ENCODE measurements at places on chromosomes 12 and 14.

- no peak for DNase-seq
These were observed 3.5 kb downstream of the FOS start for GRCh38 chr14:75282170-75282554.

GRCh38 chr14:72941286-72941985, 15.2 kb downstream of the DCAF4 start:
- DNase-seq = no peak

DNA sequence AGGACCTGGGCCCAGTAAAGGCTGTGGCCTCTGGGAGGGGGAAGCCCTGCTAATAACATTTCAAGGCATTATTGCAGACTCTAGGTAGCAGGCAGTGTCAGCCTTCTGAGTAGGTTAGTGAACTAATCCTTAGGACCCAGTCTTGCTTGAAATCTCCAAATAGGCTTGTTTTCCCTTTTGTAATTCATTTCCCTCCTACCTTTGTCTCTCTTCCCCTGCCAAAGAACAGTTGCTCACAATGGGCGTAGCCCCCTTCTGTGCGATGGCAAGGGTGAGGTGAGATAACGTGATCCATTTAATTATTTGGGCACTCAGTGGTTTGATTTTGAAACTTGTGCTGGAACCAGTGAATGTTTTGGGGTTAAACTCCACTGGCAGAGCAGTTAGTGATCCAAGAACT, 10.9 kb downstream of the PELI2 start:
- no peak for DNase-seq

DNA sequence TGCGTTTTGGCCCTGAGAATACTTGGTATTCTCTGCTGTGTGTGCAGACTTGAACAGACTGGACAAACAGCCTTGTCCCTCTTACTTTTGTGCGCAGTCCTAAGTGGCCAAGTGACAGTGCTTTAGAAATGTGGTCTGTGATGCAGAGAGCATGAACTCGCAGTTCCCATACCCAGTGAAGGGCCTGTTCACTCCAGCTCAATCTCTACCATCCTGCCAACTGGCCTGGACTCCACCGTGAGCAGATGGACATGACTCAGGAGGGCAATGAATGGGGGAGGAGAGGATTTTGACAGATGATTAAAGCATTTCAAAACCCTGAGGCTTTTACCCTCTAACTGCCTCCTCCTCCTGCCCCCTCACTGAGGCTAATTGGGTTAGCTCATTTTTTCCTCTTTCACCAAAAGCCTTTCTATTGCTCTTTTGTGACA, 62.5 kb upstream of the PYGL start:
- peak; percentile 87 for DNase-seq

DNA sequence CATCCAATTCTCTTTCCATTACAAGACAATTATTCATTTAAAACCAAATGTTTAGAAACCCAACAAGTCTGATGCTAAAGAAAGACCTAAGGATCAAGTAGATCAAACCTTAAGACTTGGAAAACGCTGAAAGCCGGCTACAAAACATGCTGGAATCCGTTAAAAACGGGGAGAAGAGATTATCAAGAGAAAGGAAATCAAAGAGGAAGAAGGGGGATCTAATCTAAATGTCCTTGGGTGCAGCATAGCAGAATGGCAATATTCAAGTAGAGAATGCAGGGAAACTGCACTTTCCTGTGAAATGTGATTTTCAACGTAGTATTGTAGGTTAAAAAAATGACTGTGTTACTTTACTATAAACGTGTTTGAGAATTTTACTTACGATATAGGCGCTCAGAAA, 1.3 kb downstream of the PPP1R13B start:
- DNase-seq = no peak

- peak; percentile 36 for DNase-seq
These were observed 247.4 kb downstream of the GALC start for GRCh38 chr14:87745507-87746118.

GRCh38 chr14:75751296-75751695, 90.2 kb downstream of the TTLL5 start:
- DNase-seq = no peak

GRCh38 chr14:69451941-69452340, 32.6 kb upstream of the PLEKHD1 start:
- no peak for DNase-seq

GRCh38 chr12:3022961-3023360, 54.2 kb upstream of the TSPAN9 start:
- DNase-seq = no peak

DNA sequence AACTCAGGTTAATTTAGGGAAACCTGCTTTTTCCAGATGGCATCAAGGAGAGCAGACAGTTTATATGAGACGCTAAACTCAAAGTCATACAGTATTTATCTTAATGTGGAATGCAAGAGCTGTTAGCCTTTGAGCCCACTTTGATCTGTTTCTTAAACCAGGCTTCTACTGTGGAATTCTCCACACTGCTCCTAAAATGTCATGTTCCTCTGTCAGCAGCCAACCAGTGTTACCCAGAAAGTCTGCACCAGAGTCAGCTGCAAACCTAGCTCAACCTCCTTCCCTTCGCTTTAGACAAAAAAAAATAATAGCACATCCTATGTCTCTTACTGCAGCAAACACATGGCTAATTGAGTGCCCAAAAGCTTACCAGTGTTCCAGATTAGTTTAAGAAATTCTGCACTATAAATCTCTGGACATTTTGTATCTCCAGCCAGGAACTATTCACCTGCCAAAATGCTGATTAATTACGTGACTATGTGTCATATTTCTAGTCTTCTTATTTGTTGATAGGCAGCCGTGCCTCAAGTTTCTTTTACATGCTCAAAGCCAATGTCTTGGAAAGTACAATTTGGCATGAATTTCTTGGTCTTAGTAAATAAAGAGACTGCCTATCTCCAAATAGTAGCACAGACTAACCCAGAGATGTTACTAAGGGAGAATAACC, 21.8 kb downstream of the ARMH4 start:
- DNase-seq = no peak

DNA sequence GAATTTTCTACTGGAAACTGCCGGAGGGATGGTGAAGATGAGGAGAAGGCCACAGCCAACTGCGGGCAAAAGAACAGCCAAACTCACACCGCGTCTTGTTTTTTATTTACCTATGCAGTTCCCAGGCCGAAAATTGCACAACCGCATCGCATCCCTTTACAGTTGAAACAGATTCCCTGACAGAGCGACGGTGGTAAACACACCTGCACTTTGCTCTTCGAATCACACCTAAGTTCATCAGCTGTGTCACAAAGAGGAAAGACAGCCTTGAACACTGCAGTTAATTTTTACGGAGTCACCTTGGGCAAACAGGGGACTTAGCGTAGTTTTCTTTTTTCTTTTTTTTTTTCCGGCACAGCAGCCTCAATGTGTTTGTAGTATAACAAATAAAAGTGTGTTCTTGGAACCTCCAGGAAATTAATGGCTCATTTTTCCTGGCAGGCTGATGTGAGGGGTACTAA, 272.0 kb upstream of the DIO3 start:
- no peak for DNase-seq

DNA sequence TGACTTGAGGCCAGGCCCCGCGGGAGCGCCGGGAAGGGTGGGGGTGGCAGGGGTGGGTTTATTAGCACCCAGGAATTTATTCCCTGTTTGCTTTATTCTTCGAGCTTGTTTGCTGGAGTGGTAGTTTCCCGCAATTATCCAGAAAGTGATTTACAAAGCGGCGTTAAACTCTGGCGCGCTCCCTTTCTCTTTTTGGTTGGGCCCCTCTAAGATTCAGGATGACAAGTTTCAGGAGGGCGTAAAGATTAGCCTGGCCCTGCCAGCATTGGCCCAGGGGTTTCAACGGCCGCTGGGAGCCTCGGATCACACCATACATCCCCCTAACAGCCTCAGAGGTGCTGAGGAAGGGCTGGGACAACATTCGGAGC, 444 bp upstream of the NKX2-8 start:
- DNase-seq = no peak

- no peak for DNase-seq
These were observed 75.0 kb upstream of the DYRK2 start for GRCh38 chr12:67573566-67573965.

DNA sequence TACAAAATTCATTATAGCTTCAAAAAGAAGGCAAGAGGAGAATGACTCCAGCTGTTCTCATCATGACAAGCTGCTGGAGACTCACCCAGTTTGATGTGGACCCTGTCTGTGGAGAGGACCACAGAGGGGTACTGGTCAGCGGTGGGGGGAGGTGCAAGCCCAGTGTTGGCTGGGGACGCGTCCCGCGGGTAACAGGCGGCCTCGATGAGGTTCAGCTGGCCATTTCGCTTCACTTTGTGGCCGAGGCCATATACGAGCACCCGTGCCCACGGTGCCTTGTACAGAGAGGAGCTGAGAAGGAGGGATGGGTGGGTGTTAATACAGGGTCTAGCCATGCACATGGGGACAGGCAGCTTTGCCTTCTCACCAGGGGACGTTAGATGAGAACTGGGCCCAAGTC, 67.1 kb downstream of the TRAFD1 start:
- DNase-seq = no peak

DNA sequence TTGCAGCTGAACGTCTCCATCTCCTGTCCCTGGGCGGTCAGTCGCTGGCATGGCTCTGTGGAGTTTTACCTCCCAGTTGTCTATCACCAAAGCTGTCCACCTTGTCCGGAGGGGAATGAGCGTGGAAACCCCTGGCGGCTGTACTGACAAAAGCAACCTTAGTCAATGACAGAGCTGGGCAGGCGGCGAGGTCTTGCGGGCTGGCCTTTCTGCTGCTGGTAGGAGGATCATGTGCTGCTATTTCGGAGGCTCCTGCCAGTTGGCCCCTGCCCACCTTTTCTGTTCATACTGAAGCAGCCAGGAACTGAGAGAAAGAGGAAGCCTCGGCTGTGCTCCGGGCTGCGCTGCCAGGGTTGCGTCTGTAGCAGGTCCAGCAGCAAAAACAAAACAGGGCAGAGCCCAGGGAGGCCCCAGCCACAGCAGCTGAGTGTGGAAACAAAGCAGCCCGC, 57.7 kb downstream of the HMGA2 start:
- peak; percentile 68 for DNase-seq

- DNase-seq = no peak
These were observed 87.9 kb upstream of the HSPB8 start for GRCh38 chr12:119090865-119091264.

- DNase-seq = no peak
These were observed 76.3 kb upstream of the FUT8 start for GRCh38 chr14:65336191-65336591.

DNA sequence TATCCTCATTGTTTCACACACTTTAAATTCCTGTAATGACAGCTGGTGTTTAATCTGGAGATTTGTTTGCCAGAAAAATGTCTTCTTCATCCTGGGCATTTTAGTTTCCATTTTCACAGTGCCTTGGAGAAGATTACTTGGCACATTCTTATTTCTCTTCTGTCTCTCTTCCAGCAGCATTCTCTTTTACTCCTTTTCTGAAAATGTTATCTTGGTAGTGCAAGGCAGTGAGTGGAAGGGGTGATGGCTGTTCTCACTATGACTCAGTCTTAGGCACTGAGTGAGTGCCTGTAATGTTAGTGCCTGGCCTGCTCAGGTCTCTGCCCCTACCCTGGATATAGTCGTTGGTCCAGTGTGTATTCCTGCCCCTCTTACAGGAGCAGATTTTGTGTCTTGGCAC, 13.1 kb downstream of the CLECL1 start:
- DNase-seq = no peak

GRCh38 chr12:117874842-117875434, 93.9 kb downstream of the KSR2 start:
- DNase-seq = peak; percentile 52

- no peak for DNase-seq
These were observed 1595.1 kb upstream of the SEL1L start for GRCh38 chr14:83128783-83129182.

GRCh38 chr14:62251237-62251636, 489.0 kb downstream of the SNAPC1 start:
- DNase-seq = no peak

DNA sequence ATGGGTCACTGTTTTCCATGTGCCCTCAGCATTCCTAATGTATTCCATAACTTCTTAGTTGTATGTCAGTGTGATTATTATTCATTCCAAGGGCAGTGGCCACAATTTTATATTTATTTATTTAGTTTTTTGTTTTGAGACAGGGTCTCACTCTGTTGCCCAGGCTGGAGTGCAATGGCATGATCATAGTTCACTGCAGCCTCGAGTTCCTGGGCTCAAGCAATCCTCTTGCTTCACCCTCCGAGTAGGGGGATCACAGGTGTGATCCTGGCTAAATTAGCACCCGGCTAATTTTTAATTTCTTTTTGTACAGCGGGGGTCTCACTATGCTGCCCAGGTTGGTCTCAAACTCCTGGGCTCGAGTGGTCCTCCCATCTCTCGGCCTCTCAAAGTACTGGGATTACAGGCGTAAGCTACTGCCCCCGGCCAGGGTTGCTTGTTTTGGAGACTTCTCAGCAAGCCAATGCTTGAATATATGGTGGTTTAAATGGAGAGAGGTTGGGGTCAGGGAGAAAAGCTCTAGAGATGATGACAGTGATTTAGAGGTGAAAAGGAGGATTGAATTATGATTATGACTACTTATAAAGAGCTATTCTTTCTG, 7.6 kb downstream of the GPRC5A start:
- no peak for DNase-seq

DNA sequence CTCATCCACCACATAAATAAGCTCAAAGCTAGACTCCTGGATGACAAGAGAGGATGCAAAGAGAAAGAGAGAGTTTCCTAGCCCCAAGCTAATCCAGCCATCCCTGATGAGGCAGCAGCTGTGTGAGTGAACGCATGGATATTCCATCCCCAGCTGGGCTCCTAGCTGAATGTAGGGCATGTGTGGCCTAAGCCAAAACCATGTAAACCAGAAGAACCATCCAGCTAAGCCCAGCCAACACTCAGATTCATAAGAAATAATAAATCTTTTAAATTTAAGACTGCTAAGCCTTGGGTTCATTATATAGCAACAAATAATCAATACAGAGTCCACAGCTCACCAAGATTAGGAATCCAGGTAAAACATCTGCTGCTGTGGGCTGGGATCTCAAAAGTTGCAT, 94.3 kb downstream of the TNFAIP2 start:
- no peak for DNase-seq

GRCh38 chr12:92702754-92703679, at the start of gene PLEKHG7:
Gene PLEKHG7, plus strand, starts transcription at chr12:92702989. Its CDS starts 3,643 bp downstream, at chr12:92706632.
- peak; percentile 47 for DNase-seq

- no peak for DNase-seq
These were observed 228.1 kb upstream of the CNTN1 start for GRCh38 chr12:40464121-40464520.

- DNase-seq = no peak
These were observed 11.6 kb upstream of the CHFR start for GRCh38 chr12:132899033-132899432.

- no peak for DNase-seq
These were observed 291.4 kb downstream of the NAV3 start for GRCh38 chr12:78121969-78122610.

Data from inflammatory macrophage treated with lipopolysaccharide for 4 hours (primary cell).